Esophagus muscularis mucosa (tissue), 4 donors: ENCODE measurements at places on chromosomes 7 and 10.

DNA sequence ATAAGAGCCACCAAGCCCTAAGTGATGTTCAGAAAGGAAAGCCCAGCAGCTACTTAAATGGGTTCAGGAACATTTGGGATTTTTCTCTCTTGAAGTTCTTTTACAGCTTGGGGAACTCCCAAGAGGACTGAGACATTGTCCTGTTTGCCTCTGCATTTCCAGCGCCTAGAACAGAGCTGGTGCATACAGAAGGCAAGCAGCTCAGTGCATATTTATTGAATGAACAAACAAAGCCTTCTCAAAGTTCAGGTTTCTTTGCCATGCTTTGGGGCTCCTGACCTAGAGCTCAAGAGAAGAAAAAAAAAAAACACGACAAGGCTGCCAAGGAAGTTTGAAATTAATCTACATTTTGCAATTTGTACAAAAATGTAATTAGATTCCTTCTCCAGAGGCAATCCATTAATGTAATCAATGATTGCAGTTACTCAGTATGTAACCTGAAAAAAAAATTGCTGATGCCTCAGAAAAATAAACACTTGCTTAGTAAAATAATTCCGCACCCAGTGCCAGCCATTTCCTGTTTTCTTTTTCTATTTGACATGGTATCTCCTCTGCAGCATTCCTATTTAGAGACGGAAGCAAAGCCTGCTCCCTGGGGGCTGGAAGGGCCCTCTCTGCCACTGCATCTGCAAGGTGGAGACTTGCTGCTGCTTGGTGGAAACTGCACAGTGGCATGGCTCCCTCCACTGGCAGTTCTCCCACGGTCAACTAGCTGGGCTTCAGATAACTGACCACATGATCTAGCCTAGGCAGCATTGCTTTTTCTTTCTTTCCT is 157.3 kb downstream of the TMEM178B start:
- H3K4me3 ChIP-seq = no peak overlapping the region
- no peak overlapping the region for H3K27ac ChIP-seq
- H3K36me3 ChIP-seq = no peaks in the 10 kb centered on the region
- no peaks in the 10 kb centered on the region for H3K4me1 ChIP-seq
- peaks cover 7% of the 10 kb centered on the region for H3K27me3 ChIP-seq
- no peak for DNase-seq

- H3K36me3 ChIP-seq = no peaks in the 10 kb centered on the region
- no peak for DNase-seq
- H3K4me1 ChIP-seq = no peaks in the 10 kb centered on the region
- no peak overlapping the region for H3K27ac ChIP-seq
These were observed 7.3 kb upstream of the KLHDC10 start for GRCh38 chr7:130063036-130063435.

GRCh38 chr10:3772361-3773171 is 12.4 kb downstream of the KLF6 start:
- H3K36me3 ChIP-seq = peaks cover 13% of the 10 kb centered on the region
- no peak overlapping the region for H3K27ac ChIP-seq
- peaks cover 30% of the 10 kb centered on the region for H3K4me1 ChIP-seq
- H3K4me3 ChIP-seq = no peak overlapping the region
- H3K27me3 ChIP-seq = no peaks in the 10 kb centered on the region

DNA sequence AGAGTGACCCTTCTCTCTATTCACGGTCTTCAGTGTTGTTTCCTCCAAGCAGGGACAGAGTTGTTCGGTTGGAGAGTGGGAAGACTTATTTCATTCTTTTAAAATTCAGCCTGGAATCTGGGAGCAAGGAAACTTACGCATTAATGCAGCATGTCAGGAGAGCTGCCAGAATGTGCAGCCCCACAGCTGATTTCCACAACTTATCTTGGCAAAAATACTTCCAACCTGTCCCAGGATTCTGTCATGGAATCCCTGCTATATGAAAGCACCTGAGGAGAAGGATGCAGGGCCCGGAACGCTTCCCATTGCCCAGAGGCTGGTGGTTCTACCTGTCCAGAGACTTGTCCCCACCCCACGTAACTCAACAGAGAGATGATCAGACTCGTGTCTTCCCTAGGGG is 86.9 kb upstream of the MKI67 start:
- no peak overlapping the region for H3K27ac ChIP-seq
- H3K4me1 ChIP-seq = peaks cover 5% of the 10 kb centered on the region
- DNase-seq = no peak

DNA sequence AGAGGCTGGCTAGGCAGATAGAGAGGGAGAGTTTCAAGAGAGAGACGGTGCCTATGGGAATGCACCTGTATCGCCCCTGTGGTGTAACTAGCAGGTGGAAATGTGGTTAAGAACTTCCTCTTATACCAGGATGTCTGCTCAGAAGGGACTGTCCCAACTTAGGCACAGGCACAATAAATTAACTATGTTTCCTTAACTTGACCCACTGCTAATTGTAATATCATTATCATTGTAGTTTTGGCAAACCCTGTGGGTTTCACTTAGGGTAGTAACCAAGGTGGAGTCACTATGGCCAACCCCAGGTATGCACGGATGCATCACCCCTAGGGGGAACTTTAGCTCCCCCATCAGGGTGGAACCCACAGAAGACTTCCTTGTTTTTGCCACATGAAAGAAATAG is 455.7 kb downstream of the DGKB start:
- H3K36me3 ChIP-seq = no peaks in the 10 kb centered on the region
- no peaks in the 10 kb centered on the region for H3K4me1 ChIP-seq
- no peaks in the 10 kb centered on the region for H3K27me3 ChIP-seq
- H3K27ac ChIP-seq = no peak overlapping the region
- no peak for DNase-seq
- H3K4me3 ChIP-seq = no peak overlapping the region

DNA sequence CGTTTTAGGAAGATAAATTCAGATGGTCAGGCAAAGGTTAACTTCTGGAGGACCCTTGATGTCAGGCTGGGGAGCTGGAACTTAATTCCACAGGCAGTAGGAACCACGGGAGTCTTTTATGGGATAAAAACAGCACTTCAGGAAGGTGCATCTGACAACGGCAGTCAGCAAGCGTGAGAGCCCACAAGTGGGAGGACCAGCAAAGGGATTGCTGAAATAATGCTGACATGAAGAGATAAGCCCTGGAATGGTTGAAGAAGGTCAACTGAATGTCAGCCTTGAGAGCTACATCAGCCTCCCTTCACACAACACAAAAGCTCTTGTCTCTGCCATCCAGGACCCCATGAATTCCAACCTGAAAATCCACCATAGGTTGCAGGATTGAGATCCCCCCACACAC is 138.8 kb downstream of the SORCS1 start:
- H3K4me3 ChIP-seq = no peak overlapping the region
- no peaks in the 10 kb centered on the region for H3K36me3 ChIP-seq
- peak; percentile 29 for DNase-seq
- H3K27ac ChIP-seq = no peak overlapping the region
- no peaks in the 10 kb centered on the region for H3K4me1 ChIP-seq

- H3K4me3 ChIP-seq = no peak overlapping the region
- peaks cover 16% of the 10 kb centered on the region for H3K36me3 ChIP-seq
- peaks cover 58% of the 10 kb centered on the region for H3K4me1 ChIP-seq
- no peaks in the 10 kb centered on the region for H3K27me3 ChIP-seq
These were observed 57.1 kb downstream of the ZNF467 start for GRCh38 chr7:149716007-149716931.

DNA sequence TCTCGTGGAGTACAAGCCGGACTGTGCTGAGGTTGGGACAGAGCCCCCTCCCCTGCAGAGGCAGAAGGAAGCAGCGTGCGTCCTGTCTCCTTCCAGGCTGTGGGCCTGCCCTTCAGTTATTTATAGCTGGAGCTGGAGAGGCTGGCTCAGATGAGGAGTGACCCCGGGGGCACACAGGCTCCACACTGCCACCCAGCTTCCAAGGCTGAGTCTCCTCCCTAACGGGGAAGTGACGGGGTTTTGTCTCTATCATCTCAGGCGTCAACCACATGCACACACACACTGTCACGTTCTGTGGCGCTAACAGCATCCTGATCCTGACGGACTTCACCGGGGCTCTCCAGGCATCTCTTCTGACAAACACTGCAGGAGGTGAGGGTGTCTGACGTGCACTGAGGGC is 25.4 kb downstream of the AMZ1 start:
- H3K4me1 ChIP-seq = peaks cover 44% of the 10 kb centered on the region
- H3K36me3 ChIP-seq = peaks cover 2% of the 10 kb centered on the region
- DNase-seq = no peak
- H3K27ac ChIP-seq = no peak overlapping the region

DNA sequence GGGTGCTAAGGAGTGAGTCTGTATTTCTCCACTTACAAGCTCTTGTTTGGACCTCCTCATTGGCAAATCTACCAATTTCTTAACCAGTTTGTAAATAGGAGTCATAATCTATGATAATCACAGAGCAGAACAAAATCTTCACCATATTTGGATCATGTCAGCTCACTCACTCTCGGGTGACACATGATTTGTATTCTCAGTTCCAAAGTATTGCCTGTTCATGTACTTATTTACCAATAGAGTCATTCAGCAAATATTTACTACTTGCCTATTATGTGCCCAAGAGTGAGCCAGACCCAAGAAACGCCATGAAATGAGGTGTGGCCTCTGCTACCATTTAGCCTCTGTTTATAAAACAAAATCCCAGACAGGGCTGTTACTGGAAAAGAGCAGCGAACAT is 114.8 kb downstream of the TSPAN12 start:
- H3K4me1 ChIP-seq = no peaks in the 10 kb centered on the region
- DNase-seq = no peak
- no peaks in the 10 kb centered on the region for H3K27me3 ChIP-seq
- no peak overlapping the region for H3K4me3 ChIP-seq
- H3K36me3 ChIP-seq = no peaks in the 10 kb centered on the region

GRCh38 chr10:29269486-29269885 is 19.4 kb upstream of the LYZL1 start:
- no peaks in the 10 kb centered on the region for H3K27me3 ChIP-seq
- DNase-seq = no peak
- H3K36me3 ChIP-seq = no peaks in the 10 kb centered on the region
- no peak overlapping the region for H3K27ac ChIP-seq
- no peak overlapping the region for H3K4me3 ChIP-seq

GRCh38 chr10:111246814-111247452 is 170.1 kb downstream of the ADRA2A start:
- DNase-seq = peak; percentile 85
- peaks cover 14% of the 10 kb centered on the region for H3K27me3 ChIP-seq
- no peak overlapping the region for H3K4me3 ChIP-seq
- H3K36me3 ChIP-seq = no peaks in the 10 kb centered on the region
